ENCODE measurements at places on chromosomes 2 and 18.

- DNase-seq, result no peak
Measured at GRCh38 chr2:132774189-132774588, 104.2 kb upstream of the LYPD1 start.

DNA sequence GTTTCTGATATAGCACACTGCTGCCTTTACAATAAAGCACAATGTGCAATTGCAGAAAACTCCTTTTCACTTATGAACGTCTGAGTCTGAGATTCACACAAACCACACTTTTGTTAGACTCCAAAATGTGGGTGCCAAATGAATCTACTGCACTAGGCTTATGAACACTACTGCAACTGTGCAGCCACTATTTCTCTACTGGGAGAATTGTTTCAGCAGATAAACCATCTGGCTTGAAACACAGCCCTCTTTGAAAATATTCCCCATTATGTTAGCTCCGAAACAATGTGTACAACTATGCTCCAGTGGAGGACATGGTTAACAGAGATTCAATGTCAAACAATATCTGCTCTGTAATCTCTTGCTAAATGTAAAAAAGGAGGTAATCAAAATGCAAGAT lies 188.7 kb upstream of the ZEB2 start:
- no peak for DNase-seq

GRCh38 chr2:120013597-120014223 lies 833 bp downstream of the EPB41L5 start:
- no peak for DNase-seq

DNA sequence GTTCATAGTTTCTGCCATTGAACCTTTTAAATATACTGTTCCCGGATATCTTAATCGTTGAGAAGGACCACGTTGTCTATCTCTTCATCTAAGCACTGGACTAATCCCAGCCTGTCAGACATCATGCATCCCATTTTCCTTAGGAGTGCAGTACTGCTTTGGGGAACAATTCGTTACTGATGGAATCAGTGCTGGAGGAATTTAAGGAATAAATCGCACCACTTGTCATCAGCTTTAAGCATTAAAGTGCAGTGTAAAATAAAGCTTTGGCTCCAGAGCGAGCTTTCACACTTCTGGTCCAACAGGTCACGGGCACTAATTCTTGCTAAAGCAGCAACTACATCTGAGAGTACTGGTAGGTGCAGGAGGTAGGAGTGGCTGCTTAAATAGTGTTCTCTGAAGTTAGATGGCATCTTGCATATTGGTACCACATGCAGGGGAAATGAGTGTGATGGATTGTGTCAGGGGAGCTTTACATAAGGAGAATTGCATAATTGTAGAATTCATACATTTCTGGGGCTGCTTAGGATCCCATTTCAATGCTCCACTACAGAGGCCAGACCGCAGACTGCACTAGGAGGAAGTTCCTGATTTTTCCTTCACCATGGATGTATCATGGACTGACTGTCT lies 105.7 kb upstream of the RASGRP3 start:
- DNase-seq, result no peak

- no peak for DNase-seq
Measured at GRCh38 chr2:241114836-241115235, 12.7 kb upstream of the MTERF4 start.

DNA sequence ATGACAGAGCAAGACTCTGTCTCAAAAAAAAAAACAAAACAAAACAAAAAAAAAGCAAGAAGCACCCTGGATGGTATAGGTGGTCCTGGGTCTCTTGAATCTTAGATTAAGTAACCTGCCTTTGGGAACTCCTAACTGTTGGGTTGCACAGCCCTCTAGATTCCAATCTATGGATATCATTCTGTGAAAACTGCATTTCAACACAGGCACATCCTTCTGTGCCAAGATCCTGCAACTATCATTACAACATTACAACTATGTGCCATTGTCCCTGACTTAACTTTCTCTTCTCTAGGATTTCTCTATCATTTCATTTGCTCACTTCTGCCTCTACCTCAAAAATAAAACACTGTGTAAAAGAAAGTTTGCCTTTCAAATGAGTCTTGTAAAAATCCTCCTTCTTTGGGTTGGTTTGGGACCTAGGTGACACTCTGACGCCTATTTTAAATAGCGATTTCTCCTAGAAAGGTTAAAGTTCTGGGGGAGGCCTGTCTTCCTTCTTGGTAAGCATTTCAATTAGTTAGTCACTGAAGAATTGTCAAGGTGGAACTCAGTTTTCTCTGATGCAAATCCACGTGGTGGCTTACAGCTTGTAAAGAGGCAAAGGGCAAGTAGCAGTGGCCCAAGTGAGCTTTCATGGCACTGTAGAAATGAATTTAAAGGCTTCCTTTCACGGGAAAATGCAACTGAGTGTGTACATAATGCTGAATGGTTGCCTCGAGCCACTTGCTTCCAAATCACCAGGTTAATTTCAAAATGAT lies 9.2 kb downstream of the LGALSL start:
- DNase-seq, result no peak

DNA sequence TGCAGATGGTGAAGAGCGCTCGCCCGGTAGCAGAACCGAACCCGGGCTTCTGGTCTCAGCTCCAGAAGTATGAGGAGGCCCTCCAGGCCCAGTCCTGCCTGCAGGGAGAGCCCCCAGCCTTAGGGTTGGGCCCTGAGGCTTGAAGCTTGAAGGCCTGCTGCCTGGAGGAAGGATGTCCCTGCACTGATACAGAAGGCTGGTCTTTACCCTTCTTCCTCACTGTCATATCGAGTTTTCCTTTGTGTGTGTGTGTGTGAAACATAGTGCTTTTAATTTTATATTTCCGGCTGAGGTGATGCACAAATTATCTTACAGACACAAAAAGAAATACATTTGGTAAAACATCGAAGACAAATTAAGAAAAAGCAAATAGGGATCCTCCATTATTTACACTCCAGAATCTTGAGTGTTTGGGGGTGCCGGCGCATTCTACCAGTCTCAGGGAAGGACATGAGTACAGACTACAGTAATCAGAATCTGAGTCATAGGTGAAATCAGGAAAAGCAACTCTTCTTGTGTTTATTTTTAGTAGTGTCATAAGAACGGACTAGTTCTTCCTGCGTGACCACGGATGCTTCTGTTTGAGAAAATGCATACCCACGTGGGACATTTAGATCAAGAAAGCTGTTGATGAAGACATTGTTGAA lies 1.3 kb downstream of the DUSP28 start:
- peak; percentile 34 for DNase-seq

GRCh38 chr2:24026233-24026632 lies 16.3 kb downstream of the MFSD2B start:
- DNase-seq, result no peak

- no peak for DNase-seq
Measured at GRCh38 chr2:5937851-5938565, 245.8 kb downstream of the SOX11 start.

DNA sequence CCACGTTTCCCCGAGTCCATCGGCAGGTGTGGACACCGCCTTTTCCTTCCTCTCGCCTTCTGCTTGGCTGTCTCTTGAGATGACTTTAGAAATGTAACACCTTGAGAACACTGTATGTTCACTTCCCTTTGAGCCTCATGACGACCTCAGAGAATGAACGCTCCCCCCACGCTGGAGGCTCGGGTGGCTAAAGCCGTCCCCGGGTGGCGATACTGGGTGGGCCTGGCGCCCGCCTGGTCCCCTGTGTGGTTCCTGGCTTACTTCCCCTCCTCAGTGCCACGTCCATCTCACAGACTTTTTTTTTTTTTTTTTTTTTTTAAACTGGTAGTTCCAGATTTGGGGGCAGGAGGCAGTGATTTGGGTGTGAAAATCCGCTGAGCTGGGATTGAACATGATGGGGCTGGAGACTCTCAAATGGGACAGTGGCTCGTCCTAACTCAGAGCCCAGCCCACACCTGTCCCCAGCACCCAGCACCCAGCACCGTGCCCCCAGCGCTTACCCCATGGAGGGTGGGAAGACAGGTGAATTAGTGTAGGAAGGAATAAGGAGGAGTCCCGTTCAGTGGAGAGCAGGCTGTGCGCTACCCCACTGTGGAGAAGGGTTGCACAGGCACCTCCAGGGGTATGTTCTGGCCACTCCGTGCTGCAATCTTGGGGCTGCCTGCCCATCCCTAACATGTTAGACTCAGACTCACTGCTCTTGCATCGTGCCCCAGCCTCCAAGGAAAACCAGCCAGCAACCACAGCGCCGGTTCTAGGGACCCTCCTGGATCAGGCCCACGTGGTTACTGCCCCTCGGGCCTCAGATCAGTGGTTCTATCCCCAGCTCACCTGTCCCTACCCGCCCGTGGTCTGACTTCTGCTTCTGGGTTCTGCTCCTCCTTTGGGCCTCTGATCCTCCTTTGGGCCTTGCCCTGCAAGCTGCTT lies 174.0 kb downstream of the ASB1 start:
- no peak for DNase-seq

- peak; percentile 32 for DNase-seq
Measured at GRCh38 chr2:231781798-231782726, 980 bp upstream of the PDE6D start.

DNA sequence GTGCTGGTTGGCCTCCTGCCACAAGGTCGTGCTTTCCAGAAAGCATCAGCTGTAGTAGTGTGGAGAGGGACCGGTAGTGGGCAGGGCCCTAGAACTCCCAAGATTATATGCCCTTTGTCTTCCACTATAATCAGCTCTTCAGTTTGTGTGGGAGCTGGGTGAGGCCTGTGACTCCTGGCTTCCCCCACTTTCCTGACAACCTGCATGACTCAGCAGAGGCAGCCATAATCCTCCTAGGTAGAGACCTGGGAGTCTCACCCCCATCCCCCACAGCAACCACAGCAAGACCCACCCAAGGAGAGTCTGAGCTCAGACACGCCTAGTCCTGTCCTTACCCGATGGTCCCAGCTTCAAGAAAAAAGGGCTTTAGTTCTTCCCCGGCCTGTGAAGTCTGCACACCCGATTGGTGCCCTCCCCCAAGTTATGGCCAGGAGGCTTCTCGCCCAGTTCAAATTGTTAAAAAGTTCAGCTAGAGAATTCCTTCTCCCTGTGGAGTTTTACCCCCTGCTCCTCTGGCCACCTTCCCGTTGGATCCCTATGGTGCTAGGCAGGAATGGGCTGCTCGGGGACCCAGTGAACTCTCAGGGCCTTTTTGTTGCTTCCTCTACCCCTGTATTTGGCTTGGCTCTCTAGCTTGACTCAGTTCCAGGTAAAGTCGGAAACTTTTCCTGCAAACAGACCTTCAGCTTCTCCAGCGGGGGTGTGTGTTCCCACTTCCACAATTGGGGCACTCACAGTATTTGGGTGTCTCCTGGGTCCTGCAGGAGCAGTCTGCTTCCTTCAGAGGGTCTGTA lies 57.8 kb upstream of the FAM237A start:
- no peak for DNase-seq

- no peak for DNase-seq
Measured at GRCh38 chr2:163655667-163656066, 80.1 kb downstream of the FIGN start.

DNA sequence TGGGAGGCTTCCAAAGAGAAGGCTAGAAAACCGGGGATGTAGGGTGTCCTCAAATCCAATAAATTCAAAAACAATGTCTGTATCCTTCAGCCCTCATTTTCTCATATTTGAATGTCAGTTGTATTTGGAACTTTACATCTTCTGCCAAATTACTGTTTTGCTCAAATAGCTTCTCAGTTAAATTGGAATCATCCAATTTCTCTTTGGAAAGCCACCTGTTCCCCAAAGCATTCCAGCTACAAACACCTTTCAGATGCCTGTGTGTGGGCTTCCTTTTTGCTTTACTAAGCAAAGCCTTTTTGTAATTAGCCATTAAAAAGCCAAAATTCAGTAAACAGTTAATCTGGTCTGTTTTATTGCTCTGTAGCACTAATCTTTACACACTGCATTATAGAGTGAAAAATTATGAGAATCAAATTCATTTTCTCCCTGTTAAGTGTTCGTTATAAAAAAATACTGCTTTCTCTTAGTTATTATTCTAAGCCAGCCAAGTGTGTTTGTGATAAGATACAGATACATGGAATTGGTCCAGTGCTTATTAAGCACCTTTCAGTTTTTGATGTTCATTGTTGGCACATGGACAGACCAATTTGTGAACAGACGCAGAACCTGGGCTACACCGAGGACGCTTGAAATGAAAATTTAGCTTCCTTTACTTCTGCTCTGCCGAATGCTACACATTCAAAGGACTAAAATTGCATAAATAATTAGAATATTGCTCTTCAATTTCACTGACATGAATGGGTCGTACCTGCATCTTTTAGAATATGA lies 151.6 kb downstream of the RTN4 start:
- no peak for DNase-seq

- DNase-seq, result no peak
Measured at GRCh38 chr2:117745537-117745936, 69.0 kb upstream of the DDX18 start.
